ENCODE measurements at places on chromosomes 2 and 18.

DNA sequence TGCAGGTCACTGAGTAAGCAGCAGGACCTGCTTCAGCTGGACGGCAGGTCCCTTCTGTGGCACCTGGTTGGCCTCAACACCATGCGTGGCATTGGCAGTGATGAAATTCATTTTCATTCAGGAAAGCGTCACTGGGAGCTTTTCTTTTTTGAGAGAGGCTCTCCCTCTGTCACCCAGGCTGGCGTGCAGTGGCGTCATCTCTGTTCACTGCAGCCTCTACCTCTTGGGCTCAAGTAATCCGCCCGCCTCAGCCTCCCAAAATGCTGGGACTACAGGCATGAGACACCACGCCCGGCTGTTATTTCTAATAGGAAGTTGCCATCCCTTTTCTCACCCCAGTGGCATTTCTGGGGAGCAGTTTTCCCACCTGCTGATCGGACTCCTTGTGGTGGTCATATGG lies 39.3 kb downstream of the NCK2 start:
- no peak for DNase-seq

DNA sequence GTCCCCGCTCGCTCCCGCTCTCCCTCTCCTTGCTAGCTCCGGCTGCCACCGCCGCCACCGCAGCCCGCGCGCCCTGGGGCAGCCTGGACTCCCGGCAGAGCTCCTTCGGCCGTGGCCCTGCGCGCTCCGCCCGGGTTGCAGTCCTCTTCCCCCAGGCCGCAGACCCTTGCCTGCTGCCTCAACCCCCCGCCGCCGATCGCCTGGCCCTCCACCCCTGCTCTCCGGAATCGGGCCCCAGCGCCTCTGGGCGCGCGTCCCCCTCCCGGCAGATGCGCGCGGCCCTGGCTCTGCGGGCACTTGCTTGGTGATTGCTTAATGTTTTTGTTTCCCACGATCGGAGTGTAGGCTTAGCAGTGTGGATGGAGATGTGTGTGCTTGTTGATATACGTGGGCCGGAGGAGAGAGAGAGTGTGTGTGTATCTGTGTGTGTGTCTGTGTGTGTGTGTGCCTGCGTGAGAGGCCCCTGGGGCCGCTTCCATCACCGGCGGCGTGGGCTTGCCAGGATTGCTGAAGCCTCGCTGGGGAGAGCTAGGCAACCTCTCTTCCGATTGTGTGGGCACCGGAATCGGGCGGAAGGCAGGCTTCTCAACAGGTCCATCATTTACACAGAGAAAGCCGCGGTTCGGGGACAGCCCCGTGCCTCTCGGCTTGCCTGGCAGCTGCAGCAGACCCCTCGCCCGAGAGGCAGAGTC lies 877 bp downstream of the INHBB start:
- no peak for DNase-seq

GRCh38 chr2:1727101-1727771 lies 17.1 kb downstream of the PXDN start:
- no peak for DNase-seq

- no peak for DNase-seq
Observed at GRCh38 chr18:35455926-35456763, 41.6 kb downstream of the INO80C start.

DNA sequence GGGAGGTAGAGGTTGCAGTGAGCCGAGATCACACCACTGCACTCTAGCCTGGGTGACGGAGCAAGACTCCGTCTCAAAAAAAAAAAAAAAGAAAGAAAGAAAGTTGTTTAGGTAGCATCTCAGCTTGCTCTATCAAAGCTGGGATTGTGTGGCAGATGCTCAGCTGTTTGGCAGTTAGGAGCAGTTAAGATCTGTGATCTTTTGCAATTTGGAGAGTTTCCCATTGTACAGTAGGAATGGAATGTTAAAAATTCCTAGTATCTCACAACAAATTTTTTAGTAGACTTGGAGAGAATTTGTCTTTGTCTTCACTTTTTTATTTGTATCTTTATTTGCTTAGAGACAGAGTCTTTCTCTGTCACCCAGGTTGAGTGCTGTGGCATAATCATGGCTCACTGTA lies 122.9 kb upstream of the UNC80 start:
- no peak for DNase-seq

GRCh38 chr18:69817335-69817940 lies 130.2 kb downstream of the CD226 start:
- DNase-seq = no peak

DNA sequence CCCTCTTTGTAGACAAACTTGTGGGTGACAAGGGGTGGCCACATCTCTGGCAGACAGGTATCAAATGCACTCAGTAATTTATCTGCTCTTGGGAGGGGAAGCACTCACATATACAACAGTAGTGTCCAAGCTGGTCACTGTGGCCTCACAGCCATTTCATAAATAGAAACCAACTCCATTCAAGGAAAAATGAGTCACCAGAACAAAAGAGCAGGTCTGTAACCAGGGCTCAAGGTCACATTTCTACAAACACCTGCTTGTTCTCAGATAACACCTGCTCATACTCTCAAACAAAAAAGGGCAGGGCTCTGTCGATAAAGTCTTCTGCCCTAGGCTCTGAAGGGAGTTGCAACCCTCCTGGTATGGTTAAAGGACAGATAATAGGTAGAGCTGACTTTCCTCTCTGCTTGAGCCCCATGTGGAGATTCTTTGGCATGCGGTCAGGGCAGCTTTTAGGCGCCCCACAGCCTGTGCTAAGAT lies 459.0 kb downstream of the BCL11A start:
- DNase-seq = no peak

DNA sequence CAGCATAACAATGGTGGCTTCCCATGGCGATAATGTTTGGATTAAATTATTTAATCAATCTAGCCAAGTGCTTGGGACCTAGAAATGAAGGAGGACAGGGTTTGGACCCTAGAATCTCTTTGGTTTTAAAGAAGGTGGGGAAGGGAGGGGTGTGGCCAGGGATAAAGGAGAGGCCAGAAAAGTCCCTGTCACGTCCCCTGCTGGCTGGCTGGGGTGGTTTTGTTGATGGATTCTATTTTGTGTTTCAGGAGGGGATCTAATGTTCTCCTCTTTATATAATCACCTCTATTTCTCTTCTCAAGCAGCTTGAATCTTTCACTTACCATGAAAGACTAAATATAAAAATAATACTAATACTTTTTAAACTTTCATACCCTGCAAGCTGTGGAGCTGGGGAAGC lies 52.6 kb upstream of the GALR1 start:
- DNase-seq = no peak

GRCh38 chr2:241025639-241026038 lies 27.2 kb downstream of the SNED1 start:
- no peak for DNase-seq

GRCh38 chr18:49503931-49504330 lies 16.9 kb upstream of the C18orf32 start:
- DNase-seq = no peak

- peak; percentile 26 for DNase-seq
Observed at GRCh38 chr18:64017870-64018269, 48.0 kb downstream of the SERPINB8 start.

GRCh38 chr2:25030702-25031101 lies 11.2 kb upstream of the EFR3B start:
- DNase-seq = no peak

GRCh38 chr2:166972418-166972817 lies 84.1 kb downstream of the XIRP2 start:
- no peak for DNase-seq

DNA sequence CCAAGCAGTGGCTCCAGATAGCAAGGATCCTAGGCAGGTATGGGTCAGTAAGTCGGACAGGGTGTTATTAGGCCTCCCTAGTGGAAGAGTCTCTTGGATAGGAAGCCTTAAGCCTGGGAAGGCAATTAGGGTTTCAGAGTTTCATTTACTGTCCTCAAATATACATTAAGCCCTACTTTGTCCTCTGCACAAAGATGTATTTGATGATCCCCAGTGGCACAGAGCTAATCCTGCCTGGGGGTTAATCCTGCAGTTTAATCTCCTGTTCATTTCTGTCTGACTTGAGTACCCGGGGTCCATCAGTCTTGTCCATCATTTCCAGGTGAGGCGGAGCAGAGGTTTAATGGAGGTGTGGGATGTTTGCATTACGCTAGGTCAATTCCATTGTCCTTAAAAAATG lies 62.0 kb downstream of the MTCL1 start:
- no peak for DNase-seq

- DNase-seq = no peak
Observed at GRCh38 chr2:54557601-54558187, 101.6 kb downstream of the SPTBN1 start.

- DNase-seq = no peak
Observed at GRCh38 chr2:180571559-180571958, 408.8 kb upstream of the UBE2E3 start.

DNA sequence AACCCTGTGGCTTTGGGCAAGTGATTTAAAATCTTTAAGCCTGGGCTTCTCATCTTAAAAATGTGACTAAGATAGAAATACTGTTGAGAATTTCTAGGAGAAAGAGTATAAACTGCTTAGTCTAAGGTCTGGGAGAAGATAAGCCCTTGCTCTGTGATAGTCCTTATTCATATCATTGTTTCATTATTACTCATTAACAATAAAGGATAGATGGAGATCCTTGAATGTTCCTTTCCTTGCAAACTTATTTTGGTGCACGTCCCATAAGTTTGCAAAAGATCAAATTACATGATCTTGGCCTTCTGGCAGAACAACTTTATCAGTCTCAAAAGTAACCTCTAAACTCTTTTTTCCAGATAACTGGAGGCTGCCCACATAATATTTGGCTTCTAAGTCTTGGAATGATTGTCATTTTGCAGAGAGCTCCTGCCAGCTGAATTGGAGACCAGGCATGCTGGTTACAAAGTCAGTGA lies 138.3 kb downstream of the FAM124B start:
- no peak for DNase-seq
